ENCODE measurements at places on chromosomes 12 and 14. TPM values are rescaled to one million over a fixed set of nuclear protein-coding genes. Genes with fewer than 3 reads are reported as not detected.
A peak's percentile ranks its signal among the peaks of the same experiment; 100 is the strongest.

DNA sequence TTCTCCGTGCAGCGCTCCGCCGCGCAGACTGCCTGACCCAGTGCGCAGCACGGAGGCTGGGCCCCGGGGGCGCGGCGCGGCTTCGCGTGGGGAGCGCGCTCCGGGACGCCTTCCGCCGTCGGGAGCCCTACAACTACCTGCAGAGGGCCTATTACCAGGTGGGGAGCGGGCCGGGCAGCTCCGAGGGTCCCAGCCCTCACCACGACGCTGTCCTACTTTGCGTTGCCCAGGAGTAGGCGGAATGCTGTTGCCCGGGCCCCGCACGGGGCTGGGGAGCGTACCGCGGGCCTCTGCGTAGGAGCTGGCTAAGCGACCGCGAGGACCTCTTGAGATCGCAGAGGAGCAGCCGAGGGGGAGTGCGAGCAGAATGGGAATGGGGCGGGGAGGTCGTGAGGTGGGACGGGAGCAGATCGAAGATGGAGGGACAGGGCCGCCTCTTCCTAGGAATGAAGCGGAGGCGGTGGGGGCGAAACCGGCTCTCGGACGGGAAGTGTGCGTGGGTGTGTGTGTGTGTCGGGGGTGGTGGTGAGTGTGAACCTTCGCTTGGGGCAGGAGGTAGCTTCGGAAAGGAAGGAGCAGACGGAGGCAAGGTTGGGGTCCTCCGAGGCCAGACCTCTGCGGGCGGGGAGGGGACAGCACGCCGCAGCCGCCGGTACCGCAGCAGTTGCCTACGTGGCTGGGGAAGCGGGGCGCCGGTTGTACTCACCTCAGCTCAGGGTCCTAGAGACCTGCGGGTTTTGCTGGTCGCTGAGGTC is 751 bp downstream of the P3H3 start:
- H3K27me3 ChIP-seq, result no peaks in the 10 kb centered on the region
- DNase-seq, result peak; percentile 67
- peaks cover 23% of the 10 kb centered on the region for H3K4me1 ChIP-seq
- H3K36me3 ChIP-seq, result no peaks in the 10 kb centered on the region
- no peak overlapping the region for H3K27ac ChIP-seq

Gene ZDHHC17
- 86.7 TPM for total RNA-seq

DNA sequence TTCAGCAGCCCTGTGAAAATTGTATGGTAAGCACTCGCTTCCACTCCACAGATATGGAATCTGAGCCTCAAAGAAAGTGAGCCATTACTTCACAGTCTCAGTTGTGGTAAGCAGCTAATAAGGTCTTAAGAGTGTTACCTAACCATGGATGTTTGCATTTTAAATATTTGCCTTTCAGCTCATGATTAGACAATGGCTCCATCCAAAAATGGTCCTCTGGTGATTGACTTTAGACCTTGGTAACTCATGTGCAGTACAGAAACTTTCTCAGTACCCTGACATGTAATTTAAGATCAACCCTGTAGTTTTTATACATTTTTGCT is 1.8 kb downstream of the A2M start:
- H3K4me3 ChIP-seq, result no peak overlapping the region
- H3K27me3 ChIP-seq, result no peaks in the 10 kb centered on the region
- H3K4me1 ChIP-seq, result peaks cover 17% of the 10 kb centered on the region

DNA sequence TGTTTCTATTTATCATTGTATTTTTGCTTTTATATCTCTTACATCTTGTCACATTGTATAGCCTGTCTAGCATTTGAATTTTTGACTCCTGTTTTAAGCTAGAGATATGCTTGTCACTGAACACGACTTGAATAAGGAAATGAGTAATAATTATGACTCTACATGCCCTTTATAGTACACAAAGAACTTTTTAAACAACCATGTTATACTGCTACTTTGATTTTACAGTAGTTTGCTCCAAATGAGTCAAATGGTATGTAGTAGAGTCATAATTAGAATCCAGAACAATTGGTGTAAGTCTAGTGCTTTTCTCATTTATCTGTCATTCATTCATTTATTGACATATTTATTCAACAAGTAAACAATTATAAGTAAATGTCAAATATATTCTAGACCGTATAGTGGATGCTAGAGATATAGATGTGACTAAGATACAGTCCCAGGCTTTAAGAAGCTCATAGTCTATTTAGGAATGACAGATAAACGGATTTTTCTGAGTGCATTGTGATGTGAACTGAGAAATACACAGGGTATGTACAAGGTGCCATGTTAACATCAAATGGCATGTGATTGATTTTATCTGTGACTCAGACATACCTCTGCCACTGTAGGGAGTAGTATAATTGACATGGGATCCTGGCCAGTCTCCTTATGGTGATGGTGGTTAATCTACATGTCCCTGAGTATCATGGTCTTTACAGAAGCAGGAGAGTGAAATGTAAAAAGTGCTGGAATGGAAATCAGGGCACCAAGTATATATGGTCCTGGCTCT is 799.7 kb downstream of the DIO2 start:
- no peaks in the 10 kb centered on the region for H3K27me3 ChIP-seq
- no peaks in the 10 kb centered on the region for H3K4me1 ChIP-seq
- no peak for DNase-seq
- no peaks in the 10 kb centered on the region for H3K36me3 ChIP-seq
- no peak overlapping the region for H3K4me3 ChIP-seq

DNA sequence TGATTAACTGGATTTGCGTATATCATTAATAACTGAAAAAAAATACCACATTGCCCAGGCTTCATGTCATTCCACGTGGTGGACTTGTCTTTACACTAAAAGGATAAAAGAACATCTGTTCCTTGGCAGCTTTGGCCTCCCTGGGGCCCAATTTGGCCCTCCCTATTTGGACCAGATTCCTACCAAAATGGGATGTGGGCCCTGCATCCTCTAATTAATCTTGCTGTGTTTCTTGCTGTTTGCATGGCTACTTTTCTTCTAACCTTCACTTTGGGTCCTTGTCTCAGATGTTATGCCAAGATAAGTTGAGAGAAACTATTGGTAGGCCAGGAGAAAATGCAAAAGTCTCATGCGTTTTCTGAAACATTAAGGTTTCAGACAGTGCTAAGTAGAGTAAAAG is 57.5 kb downstream of the PTHLH start:
- H3K4me3 ChIP-seq, result no peak overlapping the region
- no peak for DNase-seq
- H3K27ac ChIP-seq, result no peak overlapping the region
- H3K36me3 ChIP-seq, result no peaks in the 10 kb centered on the region

Gene PARP2
- 17.4 TPM for total RNA-seq

Gene NTF3
- not detected for total RNA-seq

GRCh38 chr14:24681056-24681455 is 47.1 kb upstream of the GZMB start:
- DNase-seq, result no peak
- H3K27me3 ChIP-seq, result no peaks in the 10 kb centered on the region
- no peak overlapping the region for H3K4me3 ChIP-seq

Gene TMEM119
- not detected for total RNA-seq

DNA sequence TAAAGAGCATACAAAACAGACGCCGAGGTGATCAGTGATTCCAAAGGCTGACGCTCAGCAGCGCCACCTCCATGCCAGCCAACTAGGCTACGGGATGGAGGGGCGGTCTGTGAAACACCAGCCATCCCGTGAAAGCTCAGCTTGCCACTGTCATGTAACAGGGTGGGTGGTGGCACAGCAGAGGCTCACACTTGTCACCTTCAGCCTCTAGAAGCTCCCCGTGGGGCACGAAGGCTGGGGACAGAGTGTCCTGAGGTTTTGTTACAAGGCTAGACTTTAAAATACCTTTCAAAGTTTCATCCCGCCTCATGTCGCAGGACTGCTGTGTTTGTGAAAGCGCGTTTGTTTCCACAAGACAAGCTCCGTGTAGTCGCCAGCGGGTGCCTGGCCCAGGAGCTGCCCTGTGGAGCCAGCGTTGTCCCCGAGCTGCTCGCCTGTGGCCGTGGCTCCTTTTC is 20.7 kb downstream of the XRCC3 start:
- H3K4me1 ChIP-seq, result peaks cover 53% of the 10 kb centered on the region
- H3K4me3 ChIP-seq, result no peak overlapping the region
- H3K27ac ChIP-seq, result no peak overlapping the region
- H3K36me3 ChIP-seq, result peaks cover 34% of the 10 kb centered on the region
- peak; percentile 17 for DNase-seq

DNA sequence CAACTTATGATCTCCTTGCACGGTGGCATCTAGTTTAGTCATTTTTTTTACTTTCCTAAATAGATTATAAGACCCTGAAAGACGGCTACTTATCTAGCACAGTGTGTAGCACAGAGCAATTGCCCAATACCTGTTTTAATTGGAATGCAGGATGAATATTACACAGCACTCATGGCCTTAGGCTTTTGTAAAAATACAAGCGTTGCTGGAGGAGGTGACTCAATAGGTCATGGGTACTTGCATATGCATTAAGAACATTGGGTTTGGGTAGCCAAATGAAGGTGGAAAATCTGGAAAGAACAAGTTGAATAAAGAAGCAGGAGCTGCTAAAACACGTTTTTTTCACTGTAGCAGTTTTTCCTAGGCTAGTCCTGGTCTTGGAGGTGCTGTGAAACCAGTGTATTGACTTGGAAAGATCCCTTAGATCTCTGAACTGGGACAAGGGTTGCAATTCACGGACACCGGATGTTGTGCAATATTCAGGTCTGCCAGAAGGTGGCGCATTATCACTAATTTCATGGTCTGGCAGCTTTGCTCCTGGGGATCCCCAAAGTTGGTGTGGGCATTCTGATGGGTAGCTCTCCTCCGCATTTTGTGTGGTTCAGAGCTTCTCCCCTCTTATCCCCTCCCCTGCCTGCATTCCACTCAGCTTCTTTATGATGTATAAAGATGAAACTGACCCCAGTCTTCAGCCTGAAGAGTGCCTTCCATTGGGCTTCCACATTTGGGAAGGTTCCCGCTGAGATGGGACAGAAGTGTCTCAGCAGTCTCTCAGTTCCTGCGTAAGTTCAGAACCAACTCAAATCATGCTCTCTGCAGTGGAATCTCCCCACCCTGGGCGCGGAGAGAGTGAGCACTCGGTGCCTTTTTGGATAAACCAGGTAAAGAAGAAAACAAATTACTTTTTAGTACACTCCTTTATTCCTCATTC is 278.3 kb downstream of the NRXN3 start:
- H3K4me1 ChIP-seq, result no peaks in the 10 kb centered on the region
- no peak overlapping the region for H3K27ac ChIP-seq
- H3K4me3 ChIP-seq, result no peak overlapping the region
- no peak for DNase-seq
- no peaks in the 10 kb centered on the region for H3K27me3 ChIP-seq
- H3K36me3 ChIP-seq, result no peaks in the 10 kb centered on the region
